ENCODE measurements at places on chromosomes 2 and 18. TPM values are rescaled to one million over a fixed set of nuclear protein-coding genes. Genes with fewer than 3 reads are reported as not detected.
A peak's percentile ranks its signal among the peaks of the same experiment; 100 is the strongest.

The EPG5 gene
- total RNA-seq, result 28.3 TPM

- DNase-seq, result no peak
These were observed 63.7 kb downstream of the COPS8 start for GRCh38 chr2:237149425-237149824.

- no peak for DNase-seq
These were observed 54.4 kb downstream of the ARHGEF4 start for GRCh38 chr2:130890941-130891669.

GRCh38 chr2:123993728-123994323 is 31.3 kb upstream of the CNTNAP5 start:
- peak; percentile 74 for DNase-seq

The CCDC102B gene
- total RNA-seq, result 3.2 TPM

The PRKAG3 gene
- not detected for total RNA-seq

DNA sequence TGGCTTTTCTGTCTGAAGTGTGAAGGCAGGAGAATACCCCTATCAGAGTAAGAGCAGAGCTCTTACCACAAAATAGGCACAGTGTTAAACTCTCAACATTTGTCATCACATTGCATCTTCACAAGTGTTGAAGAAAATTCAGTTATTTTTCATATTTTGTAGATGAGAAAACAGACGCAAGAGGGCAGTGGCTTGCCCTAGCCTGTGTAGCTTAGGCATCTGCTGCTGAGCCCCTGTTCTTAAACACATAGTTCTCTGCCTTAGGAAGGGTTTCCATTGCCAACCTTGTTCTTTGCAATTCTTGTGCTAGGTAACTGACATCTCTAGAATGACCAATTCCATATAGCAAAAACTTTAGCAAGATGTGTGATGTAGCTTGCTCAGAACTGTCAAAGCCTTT is 112.7 kb upstream of the RMDN2 start:
- no peak for DNase-seq

The IL1R1 gene
- 0.27 TPM for total RNA-seq

GRCh38 chr18:60506682-60507081 is 134.1 kb upstream of the MC4R start:
- DNase-seq, result no peak

The GKN2 gene
- total RNA-seq, result not detected

DNA sequence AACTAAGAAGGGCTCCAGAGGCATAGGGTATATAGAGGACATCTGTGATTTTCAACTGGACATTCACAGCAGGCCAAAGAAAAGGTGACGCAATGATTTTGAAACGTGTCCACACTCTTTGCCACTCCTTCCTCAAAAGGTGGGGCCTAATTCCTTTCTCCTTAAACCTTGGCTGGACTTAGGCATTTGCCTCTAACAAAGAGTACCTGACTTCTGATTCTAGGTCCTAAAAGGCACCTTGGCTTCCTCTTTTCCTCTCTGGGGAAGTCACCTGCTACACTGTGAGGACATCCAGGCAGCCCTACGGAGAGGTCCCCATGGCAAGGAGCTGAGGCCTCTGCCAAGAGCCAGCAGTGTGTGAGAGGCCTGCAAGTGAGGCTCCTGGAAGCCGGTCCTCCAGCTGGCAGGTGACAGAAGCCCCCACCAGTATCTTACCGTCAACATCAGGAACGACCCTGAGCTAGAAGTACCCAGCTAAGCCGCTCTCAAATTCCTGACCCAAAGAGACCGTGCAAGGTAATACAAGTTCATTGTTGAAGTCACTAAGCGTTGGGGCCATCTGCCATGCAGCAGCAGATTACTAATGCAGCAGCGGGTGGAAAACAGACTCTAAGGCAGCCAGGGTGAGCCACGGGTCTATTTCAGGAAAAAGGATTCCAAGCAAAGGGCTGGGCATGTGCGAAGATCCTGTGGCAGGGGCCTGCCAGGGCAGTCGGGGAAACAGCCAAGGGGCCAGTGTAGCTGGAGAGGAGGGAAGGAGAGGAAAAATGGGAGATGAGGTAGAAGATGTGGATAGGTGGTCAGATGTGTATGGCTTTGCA is 7.4 kb upstream of the HES6 start:
- DNase-seq, result no peak

DNA sequence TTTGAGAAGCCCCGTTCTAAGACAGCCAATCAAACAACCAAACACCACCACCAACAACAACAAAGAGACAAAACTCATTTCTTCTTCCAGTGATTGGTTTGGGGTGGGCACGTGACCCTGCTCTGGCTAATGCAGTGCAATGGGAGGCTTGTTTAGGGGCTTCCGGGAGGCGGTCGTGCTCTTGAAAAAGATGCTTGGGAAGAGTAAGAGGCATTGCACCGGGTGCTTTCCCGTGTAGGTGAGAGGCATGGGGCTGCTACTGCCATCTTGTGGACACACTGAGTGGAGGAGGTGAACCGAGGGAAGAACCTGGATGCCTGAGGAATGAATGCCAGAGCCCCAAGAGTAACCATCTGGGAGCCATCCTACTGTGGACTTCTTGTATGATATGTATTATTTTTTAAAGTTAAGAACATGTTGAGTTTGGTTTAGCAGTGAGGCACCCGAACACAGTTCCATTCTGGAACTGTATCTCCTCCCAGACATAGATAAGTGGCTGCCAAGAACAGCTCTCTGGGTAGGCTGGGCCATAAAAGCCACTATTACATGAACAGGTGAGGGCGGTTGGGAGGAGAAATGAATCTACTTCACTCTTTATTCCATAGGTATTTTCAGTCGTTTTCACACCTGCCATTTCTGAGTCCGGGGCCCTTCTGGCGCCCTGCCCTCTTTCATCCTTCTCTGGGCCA is 19.1 kb upstream of the ARHGAP25 start:
- no peak for DNase-seq

DNA sequence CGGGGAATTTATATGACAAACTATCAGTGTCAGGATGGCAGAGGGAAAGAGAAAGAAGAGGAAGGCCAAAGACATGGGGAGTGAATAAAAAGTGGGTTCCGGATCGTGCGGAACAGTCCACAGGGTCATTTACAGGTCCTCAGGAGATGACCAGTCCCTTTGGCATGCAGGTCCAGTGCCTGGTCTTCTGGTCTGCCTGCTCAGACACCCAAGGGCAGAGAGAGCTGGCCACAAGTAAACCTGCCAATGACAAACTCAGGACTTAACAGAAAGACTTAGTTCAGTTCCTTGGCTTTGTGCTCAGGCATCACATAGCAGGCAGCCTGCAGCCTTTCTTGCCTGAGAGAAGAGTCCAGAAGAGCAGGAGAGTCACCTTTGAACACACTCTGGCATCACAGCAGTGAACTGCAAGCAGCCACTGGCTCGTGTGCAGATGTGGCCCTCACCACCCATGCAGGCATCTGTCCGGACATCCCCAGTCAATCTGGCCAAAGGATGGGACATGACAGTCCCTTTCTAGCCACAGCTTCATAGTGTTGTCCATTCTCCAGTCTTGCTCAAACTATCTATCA is 14.0 kb downstream of the TMEM127 start:
- no peak for DNase-seq

DNA sequence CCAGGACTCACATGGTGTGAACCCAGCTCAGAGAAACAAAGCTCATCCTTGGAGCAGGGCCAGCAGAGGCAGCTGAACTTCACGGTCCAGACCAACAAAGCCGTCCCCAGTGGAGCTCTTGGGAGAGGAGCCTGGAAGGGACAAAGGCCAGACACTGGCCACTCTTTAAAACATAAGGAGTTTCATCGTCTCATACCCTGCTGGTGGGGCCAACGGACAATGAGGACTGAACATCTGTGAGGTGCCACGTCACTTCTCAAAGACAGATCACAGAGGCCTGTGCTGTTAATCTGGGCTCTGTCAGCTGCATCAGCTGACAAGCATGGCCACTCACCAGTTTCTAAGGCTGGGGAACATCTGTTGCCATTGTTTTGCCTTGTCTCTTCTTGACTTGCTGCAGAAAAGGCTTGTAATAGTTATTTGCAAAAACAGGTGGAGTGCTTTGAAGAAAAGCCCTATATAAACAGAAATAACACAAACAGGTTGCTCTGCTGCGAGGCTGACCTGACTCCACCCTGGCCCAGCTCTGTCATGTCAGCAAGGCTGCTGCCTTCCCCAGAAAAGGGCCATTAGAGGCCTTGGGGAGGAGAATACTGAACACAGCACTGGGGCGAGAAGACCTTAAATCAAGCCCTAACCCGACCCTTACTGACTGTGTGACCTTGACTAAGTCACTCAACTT is 68.1 kb upstream of the DAPL1 start:
- no peak for DNase-seq

- no peak for DNase-seq
These were observed 3.4 kb upstream of the ANKRD12 start for GRCh38 chr18:9133225-9133624.

- no peak for DNase-seq
These were observed 32.6 kb downstream of the CNGA3 start for GRCh38 chr2:98378901-98379300.

GRCh38 chr2:81327911-81328310 is 1023.4 kb upstream of the LRRTM1 start:
- DNase-seq, result no peak

DNA sequence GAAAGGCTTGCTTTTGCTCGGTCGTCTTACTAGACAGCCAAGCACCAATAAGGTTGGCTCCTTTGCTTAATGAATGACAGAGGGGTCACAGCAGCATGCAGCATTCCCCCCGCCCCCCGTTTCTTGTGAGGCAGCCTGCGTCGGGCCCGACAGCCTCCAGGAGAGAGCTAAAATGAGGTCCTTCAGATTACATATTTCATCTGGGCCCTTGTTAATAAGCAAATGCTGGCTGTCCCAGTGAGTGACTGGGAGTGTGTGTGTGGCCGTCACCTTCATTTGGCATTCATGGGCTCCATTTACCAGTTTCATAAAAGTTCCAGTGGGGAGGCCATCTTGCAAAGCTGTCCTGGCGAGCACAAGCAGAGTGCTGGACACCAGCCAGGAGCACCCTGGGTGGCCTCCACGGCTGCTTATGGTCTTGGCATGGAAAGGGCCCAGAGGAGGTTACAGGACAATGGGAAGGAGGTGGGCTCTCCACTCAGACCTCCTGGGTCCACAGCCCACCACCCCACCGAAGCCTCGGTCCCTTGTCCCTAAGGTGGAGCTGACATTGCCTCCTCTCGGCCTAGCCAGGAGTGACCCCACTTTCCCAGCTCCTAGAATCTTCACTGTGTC is 37.2 kb downstream of the ODC1 start:
- no peak for DNase-seq

Measured in hematopoietic multipotent progenitor cell (in vitro differentiated cells).